ENCODE measurements at places on chromosomes 4 and X. TPM values are rescaled to one million over a fixed set of nuclear protein-coding genes. Genes with fewer than 3 reads are reported as not detected.

DNA sequence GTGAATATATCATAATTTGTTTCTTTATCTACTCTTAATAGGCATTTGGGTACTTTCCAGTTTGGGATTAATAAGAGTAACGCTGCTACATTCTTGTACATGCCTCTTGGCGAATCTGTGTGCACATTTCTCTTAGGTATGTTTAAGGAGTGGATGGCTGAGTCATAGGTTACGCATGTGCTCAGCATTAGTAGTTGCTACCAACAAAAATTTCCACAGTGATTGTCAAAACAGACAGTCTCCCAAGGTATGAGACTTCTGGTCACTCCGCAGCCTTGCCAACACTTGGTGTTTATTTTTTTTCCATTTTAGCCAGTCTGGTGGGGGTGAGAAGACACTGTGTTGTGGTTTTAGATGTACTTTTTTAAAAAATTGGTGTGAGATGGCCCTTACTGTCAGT, 44.6 kb downstream of the FGFBP1 start:
- no peaks in the 10 kb centered on the region for H3K36me3 ChIP-seq
- DNase-seq: no peak
- H3K27me3 ChIP-seq: peaks cover 58% of the 10 kb centered on the region
- H3K4me3 ChIP-seq: no peak overlapping the region
- no peak overlapping the region for H3K27ac ChIP-seq

GRCh38 chrX:153438532-153438931, 7.3 kb downstream of the TREX2 start:
- H3K27me3 ChIP-seq: peaks cover 4% of the 10 kb centered on the region
- H3K36me3 ChIP-seq: no peaks in the 10 kb centered on the region
- no peak for DNase-seq
- H3K27ac ChIP-seq: no peak overlapping the region
- H3K4me1 ChIP-seq: no peaks in the 10 kb centered on the region

DNA sequence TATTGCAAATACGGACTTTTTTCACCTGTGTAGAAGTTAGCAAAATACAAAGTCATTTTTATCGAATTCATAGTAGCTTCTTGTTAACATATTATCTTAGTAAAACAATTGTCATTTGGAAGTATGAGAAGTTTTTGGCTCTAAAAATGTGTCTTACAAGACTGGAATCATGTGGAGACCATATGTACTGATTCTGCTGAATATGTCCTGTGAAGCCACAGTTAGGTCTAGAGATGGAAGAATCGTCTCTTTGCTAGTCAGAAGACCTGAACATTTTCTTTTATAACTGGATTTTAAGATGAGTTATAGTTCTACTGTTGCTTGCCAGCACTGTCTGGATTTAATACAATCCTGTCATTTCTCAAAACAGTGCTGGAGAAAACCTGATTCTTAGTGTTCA, 29.0 kb downstream of the TMEM165 start:
- peaks cover 13% of the 10 kb centered on the region for H3K4me1 ChIP-seq
- no peak overlapping the region for H3K4me3 ChIP-seq
- H3K27ac ChIP-seq: peak overlapping the region; percentile 34
- DNase-seq: no peak
- H3K36me3 ChIP-seq: peaks cover 8% of the 10 kb centered on the region

GRCh38 chr4:39045827-39046221, 13.6 kb upstream of the TMEM156 start:
- peak overlapping the region; percentile 94 for H3K4me3 ChIP-seq
- no peak for DNase-seq
- H3K27me3 ChIP-seq: no peaks in the 10 kb centered on the region
- no peaks in the 10 kb centered on the region for H3K36me3 ChIP-seq
- H3K27ac ChIP-seq: peak overlapping the region; percentile 95
- H3K4me1 ChIP-seq: peaks cover 45% of the 10 kb centered on the region

GRCh38 chr4:111018216-111018615, 395.3 kb upstream of the PITX2 start:
- no peaks in the 10 kb centered on the region for H3K4me1 ChIP-seq
- no peak overlapping the region for H3K4me3 ChIP-seq
- H3K36me3 ChIP-seq: no peaks in the 10 kb centered on the region
- no peak for DNase-seq

DNA sequence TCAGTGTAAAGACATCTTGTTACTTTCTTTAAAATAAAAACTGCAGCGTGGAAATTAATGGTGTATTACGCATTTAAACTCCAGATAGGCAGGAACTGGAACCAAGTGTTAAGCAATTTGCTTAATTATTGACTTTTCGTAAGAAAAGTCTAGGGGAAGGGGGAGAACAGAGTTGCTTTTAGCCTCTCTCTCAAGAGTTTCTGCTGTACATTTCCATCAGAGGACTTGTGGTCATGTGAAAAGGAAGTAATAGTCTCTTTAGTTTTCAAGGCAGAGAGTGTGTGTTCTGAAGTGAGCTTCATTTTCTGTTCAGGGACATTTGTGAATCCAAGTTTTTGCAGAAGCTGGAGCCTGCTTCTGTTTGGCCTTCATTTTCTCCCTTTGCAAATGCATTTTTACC, 127.2 kb downstream of the UBE2K start:
- no peak overlapping the region for H3K27ac ChIP-seq
- peaks cover 2% of the 10 kb centered on the region for H3K36me3 ChIP-seq
- H3K4me1 ChIP-seq: peaks cover 2% of the 10 kb centered on the region
- H3K4me3 ChIP-seq: no peak overlapping the region
- no peaks in the 10 kb centered on the region for H3K27me3 ChIP-seq
- no peak for DNase-seq

- H3K27ac ChIP-seq: no peak overlapping the region
- H3K4me3 ChIP-seq: peak overlapping the region; percentile 82
- H3K36me3 ChIP-seq: peaks cover 5% of the 10 kb centered on the region
These were observed 7.7 kb upstream of the HAND2 start for GRCh38 chr4:173537613-173538147.

DNA sequence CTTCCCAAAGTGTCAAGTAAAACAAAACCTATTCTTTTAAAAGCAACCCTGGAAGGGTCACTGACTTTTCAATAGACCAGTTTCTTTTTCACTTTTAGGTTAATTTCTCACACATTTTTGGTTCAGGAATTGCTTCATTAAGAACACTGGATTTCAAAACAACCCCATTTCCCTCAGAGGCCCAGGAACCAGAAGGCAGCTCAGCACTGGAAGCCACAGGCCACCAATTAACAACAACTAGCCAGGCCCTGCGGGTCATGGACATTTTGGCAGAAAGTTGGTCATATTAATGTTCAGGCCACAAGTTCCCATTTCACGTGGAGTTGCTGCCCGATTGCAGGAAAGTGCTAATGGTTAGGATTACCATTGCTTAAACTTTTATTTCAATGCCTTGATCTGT, 39.8 kb downstream of the HAND2 start:
- DNase-seq: no peak
- peaks cover 22% of the 10 kb centered on the region for H3K4me1 ChIP-seq
- peaks cover 4% of the 10 kb centered on the region for H3K27me3 ChIP-seq
- H3K36me3 ChIP-seq: no peaks in the 10 kb centered on the region
- H3K4me3 ChIP-seq: no peak overlapping the region

DNA sequence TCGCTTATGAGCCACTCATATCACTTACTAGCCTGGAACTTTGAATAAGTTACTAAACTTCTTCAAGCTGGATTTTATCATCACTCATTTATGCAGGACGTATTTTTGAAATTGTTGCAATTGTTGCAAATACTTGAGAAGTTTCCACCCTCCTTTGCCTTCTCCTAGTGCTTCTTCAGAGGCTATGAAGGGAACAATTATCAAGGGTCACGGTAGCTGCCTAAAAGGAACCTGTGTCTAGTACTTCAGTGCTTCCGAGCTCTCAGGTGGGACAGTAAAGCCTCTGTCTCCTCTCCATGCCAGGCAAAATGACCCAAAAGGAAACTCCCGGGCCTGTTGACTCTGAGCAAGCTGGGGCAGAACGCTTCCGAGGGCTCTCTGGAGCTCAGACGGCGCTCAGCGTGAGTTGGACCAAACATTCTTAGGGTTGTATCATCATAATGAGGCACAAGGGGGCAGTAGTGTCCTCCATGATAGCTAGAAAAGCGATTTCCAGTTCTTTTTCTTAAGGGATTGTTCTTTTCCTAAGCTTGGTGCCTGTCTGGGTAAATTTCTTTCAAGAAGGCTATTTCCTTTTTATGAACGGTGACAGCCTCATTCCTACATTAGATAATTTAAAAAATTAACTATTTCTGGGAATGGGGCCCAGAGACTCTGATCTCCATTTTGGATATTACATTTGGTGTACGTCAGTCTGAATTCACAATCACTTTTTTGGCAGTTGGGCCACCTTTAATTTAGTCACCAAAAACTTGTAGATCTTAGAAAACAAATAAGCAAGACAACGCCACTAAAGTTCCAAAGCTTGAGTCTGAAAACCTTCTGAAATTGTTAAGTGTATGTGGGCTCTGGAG, 73.1 kb downstream of the PACRGL start:
- peaks cover 4% of the 10 kb centered on the region for H3K4me1 ChIP-seq
- H3K27me3 ChIP-seq: no peaks in the 10 kb centered on the region
- H3K27ac ChIP-seq: no peak overlapping the region

- no peaks in the 10 kb centered on the region for H3K4me1 ChIP-seq
- H3K4me3 ChIP-seq: no peak overlapping the region
- DNase-seq: no peak
- peaks cover 12% of the 10 kb centered on the region for H3K27me3 ChIP-seq
- no peak overlapping the region for H3K27ac ChIP-seq
- no peaks in the 10 kb centered on the region for H3K36me3 ChIP-seq
These were observed 86.7 kb downstream of the PSAPL1 start for GRCh38 chr4:7347981-7348380.

GRCh38 chr4:8047837-8048678, 108.4 kb upstream of the AFAP1 start:
- H3K27me3 ChIP-seq: peaks cover 13% of the 10 kb centered on the region
- H3K4me1 ChIP-seq: peaks cover 5% of the 10 kb centered on the region
- H3K27ac ChIP-seq: no peak overlapping the region
- DNase-seq: no peak
- H3K4me3 ChIP-seq: no peak overlapping the region

DNA sequence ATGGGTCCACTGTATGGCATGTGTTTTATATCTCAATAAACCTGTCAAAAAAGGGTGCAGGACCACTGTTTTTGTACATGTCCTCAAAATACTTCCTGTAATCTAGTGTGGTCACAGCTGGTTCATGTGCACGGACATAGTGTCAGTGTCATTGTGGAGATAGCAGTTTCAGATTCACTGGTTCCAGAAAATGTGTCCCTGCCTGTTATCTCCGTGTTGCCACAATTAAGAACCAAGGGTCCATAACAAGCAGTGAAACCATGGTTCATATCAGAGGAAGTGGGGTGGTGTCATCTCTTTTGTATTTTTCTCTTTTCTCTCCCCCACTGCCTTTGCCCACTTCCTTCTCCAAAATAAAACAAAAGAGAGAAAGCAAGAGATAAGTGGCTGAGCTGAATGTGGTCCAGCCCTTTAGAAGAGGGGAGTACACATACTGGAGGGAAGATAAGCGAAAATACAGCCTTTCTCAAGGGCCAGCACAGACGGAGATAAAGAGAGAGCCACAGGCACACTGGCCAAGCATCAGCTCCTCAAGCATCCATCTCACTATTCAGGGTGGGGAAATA, 51.2 kb downstream of the TBL1X start:
- H3K4me1 ChIP-seq: peaks cover 16% of the 10 kb centered on the region
- H3K27ac ChIP-seq: no peak overlapping the region
- H3K27me3 ChIP-seq: no peaks in the 10 kb centered on the region
- H3K36me3 ChIP-seq: no peaks in the 10 kb centered on the region
- DNase-seq: no peak

- H3K27ac ChIP-seq: no peak overlapping the region
- peaks cover 6% of the 10 kb centered on the region for H3K36me3 ChIP-seq
- no peak for DNase-seq
- H3K4me3 ChIP-seq: peak overlapping the region; percentile 25
These were observed 127.3 kb downstream of the AFAP1 start for GRCh38 chr4:7812231-7812857.

GRCh38 chr4:143109376-143109775, 75.3 kb upstream of the USP38 start:
- DNase-seq: no peak
- no peak overlapping the region for H3K4me3 ChIP-seq
- H3K27ac ChIP-seq: no peak overlapping the region
- no peaks in the 10 kb centered on the region for H3K4me1 ChIP-seq
- peaks cover 10% of the 10 kb centered on the region for H3K27me3 ChIP-seq

GRCh38 chrX:9846631-9847030, 60.4 kb downstream of the SHROOM2 start:
- no peak for DNase-seq
- peaks cover 8% of the 10 kb centered on the region for H3K27me3 ChIP-seq
- no peak overlapping the region for H3K27ac ChIP-seq
- H3K4me3 ChIP-seq: no peak overlapping the region
- peaks cover 3% of the 10 kb centered on the region for H3K4me1 ChIP-seq

GRCh38 chrX:107713543-107714205, 61.9 kb downstream of the TSC22D3 start:
- no peaks in the 10 kb centered on the region for H3K27me3 ChIP-seq
- peak; percentile 16 for DNase-seq
- peaks cover 3% of the 10 kb centered on the region for H3K36me3 ChIP-seq

- H3K27me3 ChIP-seq: no peaks in the 10 kb centered on the region
- H3K27ac ChIP-seq: peak overlapping the region; percentile 98
- H3K36me3 ChIP-seq: peaks cover 4% of the 10 kb centered on the region
- peaks cover 18% of the 10 kb centered on the region for H3K4me1 ChIP-seq
- peak overlapping the region; percentile 94 for H3K4me3 ChIP-seq
These were observed 540 bp downstream of the ZNF721 start for GRCh38 chr4:498328-498904.

DNA sequence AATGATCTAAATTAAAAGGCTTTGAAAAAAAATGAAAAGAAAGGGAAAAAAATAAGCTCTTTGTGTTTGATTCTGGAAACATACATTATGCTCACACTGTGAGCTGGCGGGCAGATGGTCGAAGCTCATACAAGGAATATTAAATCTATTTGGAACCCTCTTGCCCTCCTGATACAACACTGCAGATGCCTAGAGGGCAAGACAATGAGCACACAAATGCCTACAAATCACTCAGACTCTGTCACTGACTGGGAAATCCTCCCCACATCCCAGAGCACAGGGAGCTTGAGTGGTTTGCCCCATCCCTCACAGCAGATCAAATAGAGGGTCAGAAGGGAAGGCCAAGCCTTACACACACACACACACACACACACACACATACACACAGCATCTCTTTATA, 320.4 kb downstream of the HNRNPD start:
- peaks cover 43% of the 10 kb centered on the region for H3K27me3 ChIP-seq
- H3K27ac ChIP-seq: no peak overlapping the region
- no peaks in the 10 kb centered on the region for H3K36me3 ChIP-seq
- no peak for DNase-seq
- H3K4me3 ChIP-seq: no peak overlapping the region
- peaks cover 3% of the 10 kb centered on the region for H3K4me1 ChIP-seq

GRCh38 chr4:24973404-24973746, 57.4 kb downstream of the LGI2 start:
- no peaks in the 10 kb centered on the region for H3K36me3 ChIP-seq
- DNase-seq: no peak
- H3K4me1 ChIP-seq: no peaks in the 10 kb centered on the region
- no peak overlapping the region for H3K27ac ChIP-seq

- no peak overlapping the region for H3K27ac ChIP-seq
- H3K36me3 ChIP-seq: no peaks in the 10 kb centered on the region
- H3K4me3 ChIP-seq: no peak overlapping the region
- no peak for DNase-seq
These were observed 12.8 kb upstream of the SERTM2 start for GRCh38 chrX:111498538-111499103.

- no peaks in the 10 kb centered on the region for H3K27me3 ChIP-seq
- no peak overlapping the region for H3K27ac ChIP-seq
- H3K4me3 ChIP-seq: no peak overlapping the region
- no peak for DNase-seq
- H3K4me1 ChIP-seq: peaks cover 13% of the 10 kb centered on the region
These were observed 5.5 kb downstream of the ATP10D start for GRCh38 chr4:47490550-47490949.

The OPRPN gene
- not detected for total RNA-seq

The PWWP3B gene
- not detected for total RNA-seq

The COQ2 gene
- 5.5 TPM for total RNA-seq

The NAP1L3 gene
- total RNA-seq: 3.9 TPM

Data from T-helper 17 cell (primary cell).